ENCODE measurements at places on chromosomes 1 and 21.

- peak; percentile 62 for DNase-seq
Observed at GRCh38 chr1:116076831-116077230, 34.4 kb upstream of the MAB21L3 start.

- DNase-seq, result no peak
Observed at GRCh38 chr1:23537296-23537973, 6.4 kb upstream of the E2F2 start.

DNA sequence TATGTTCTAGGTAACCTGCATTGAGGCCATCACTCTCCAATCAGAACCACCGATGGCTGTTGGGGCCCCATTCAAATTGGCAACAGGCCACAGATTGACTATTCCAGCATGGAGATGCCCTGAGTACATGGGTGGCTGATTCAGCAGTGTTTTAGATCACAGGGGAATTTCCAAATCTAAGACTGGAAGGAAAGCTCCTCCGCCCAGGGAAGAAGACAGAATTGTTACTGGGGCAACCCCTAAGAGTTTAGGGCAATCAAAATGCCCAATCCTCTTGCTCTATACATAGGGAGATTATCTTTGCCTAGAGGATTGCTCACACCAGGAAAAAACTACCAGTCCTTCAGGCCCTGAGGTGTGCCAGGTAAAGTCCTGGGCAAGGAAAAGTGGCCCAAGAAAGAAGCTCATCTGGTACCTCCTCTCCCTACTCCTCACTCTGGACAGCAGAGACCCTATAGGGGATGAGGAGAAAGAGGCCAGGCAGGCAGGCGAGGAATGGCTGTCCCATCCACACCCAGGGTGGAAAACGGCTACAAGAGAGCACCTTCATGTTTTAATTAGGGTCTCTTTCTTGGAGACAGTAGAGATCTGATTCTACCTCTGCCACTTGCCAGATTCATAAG, 5.8 kb downstream of the S100A8 start:
- DNase-seq, result no peak

- no peak for DNase-seq
Observed at GRCh38 chr1:12302798-12303447, 73.1 kb downstream of the VPS13D start.

DNA sequence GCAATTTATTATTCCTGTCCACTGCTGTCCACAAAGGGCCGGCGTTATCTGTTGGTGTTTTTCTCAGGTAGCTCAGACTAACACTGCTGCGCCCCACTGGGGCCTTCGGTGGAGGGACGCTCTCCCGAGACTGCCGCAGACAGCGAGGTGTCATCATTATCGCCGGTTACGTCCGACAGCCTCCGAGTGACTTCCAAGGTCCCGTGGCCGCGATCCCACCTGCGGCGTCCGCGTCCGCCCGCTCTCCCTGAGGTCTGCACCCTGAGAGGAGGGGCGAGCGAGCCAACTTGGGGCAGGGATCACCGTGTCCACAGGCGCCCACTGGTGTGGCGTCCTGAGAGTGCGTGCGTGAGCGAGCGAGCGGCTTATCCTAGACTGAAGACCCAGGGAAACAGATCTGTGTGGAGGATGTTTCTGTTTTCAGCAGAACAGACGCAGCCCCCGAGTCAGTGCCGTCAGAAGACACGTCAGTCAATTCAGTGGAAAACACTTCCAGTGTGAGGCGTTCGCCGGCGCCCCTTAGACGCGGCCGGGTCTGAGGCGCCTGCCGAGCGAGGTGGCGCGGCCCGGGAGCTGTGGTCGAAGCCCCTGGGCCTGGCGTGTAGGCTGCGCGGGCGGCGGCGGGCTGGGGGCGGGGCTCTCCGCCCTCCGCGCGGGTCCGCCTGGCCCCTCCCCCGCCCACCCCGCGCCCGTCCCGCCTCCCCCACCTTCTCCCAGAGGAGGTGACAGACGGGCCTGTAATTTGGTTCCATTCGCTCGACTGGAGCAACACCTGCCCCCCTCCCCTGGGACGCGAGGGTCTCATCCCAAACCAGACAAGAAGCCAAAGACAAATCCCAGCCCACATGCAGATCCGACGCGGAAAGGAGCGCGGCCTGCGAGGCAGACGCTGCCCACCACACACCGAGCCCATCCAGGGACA, 12.6 kb downstream of the NHLH2 start:
- no peak for DNase-seq

- DNase-seq, result no peak
Observed at GRCh38 chr1:184596950-184597645, 157.6 kb downstream of the EDEM3 start.

DNA sequence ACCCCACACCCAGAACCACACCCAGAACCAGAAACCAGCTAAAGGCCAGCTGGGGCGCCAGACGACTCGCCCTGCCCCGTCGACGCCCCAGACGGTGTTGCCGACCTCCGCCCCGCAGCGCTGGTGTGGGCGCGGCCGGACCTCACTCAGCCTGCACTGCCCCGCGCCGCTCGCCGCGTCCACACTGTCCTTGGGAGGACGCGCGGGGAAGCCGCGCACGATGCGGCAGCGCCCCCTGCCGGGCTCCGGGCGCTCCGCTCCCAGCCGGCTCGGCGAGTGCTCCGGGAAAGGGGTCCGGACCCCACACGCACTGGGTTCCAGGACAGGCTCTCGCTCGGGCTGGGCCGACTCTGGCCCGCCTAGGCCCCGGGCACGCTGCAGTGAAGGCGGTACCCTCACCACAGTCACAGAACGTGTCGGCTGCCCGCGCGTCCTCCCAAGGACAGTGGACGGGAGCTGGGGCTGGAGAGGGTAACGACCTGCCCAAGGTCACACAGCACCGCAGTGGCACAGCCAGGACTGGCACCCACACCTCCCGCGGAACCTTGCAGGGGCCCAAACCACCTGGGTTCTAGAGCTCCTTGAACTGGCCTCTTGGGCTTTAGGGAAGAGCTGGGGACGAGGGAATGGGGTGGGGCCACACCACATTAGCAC, 90.2 kb downstream of the DMRTA2 start:
- DNase-seq, result peak; percentile 9

DNA sequence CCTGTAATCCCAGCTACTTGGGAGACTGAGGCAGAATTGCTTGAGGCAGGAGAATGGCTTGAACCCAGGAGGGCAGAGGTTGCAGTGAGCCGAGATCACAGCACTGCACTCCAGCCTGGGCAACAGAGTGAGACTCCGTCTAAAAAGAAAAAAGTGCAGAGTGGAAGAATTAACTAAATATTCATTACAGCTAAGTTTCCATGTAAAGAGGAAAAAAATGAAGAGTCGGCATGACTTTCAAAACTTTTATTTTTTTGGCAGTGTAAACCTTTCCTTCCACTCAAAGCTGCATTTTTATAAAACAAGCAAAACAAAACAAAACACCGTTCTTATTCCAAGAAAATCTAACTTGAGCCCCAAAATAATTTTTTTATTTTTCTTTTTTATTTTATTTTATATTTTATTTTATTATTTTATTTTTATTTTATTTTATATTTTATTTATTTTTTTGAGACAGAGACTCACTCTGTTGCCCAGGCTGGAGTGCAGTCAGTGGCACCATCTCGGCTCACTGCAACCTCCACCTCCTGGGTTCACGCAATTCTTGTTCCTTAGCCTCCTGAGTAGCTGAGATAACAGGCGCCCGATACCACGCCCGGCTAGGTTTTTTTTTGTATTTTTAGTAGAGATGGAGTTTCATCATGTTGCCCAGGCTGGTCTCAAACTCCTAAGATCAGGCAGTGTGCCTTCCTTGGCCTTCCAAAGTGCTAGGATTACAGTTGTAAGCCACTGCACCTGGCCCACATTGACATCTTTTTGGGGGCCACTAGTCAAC, 62.9 kb downstream of the PACC1 start:
- no peak for DNase-seq

DNA sequence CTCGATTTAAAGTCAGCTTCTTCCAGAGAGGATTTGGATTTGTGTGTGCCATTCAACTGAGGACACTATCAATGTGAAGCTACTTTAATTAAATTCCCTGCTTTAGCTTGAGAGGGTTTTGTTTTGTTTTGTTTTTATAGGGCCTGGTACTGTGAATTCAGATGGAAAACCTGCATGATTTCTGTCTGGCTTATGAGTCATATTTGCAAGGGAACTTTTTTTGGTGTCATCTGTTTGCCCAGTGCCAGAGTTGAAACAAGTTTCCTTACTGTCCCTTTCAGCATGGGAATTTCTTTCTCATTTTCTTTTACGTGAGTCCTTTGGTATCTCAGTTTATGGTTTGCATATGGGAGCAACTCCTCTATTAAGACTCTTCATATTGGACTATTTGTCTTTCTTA, 194.6 kb downstream of the GREM2 start:
- DNase-seq, result no peak

DNA sequence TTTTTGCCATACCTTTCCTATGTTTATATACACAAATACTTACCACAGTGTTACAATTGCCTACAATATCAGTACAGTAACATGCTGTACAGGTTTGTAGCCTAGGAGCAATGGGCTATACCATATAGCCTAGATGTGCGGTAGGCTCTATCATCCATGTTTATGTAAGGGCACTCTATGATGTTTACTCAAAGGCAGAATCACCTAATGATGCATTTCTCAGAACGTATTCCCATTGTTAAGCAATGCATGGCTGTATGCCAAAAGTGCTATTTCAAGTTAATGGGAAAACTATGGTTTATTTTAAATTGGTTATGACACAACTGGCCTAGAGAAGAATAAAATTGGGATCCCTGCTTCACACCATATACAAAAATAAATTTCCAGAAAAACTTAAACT, 36.9 kb upstream of the DISP1 start:
- DNase-seq, result no peak

GRCh38 chr1:40130892-40131291, 30.3 kb upstream of the RLF start:
- no peak for DNase-seq

DNA sequence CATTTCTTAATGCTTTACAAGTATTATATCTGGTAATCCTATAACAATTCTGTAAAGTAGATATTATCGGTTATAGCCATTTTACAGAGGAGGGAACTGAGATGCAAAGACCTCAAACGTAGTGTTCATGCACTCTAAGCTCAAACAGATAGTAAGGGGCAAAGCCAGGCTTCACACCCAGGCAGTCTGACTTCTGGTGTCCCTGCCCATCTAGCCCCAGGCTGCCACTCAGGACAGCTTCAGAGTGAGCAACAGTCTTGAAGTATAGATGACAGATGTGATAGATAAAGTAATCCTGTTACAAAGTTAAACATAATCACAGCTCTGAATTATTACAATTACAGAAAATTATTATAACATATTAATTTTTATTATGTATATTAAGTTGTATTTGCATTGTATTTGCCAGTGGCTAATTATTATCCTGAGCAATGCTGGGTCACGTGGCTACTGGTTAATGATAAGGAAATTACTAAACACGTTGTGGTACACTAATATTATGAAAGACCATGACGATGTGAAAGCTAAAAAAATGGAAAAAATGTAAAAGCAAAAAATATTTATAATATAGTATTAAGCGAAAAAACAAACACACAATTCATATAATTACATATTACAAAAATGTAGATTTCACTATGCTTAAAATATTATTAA, 6.1 kb upstream of the TRAF3IP3 start:
- no peak for DNase-seq

GRCh38 chr1:201025571-201026002, 2.1 kb upstream of the KIF21B start:
- peak; percentile 91 for DNase-seq

- no peak for DNase-seq
Observed at GRCh38 chr1:10596780-10597179, 122.0 kb downstream of the PEX14 start.

DNA sequence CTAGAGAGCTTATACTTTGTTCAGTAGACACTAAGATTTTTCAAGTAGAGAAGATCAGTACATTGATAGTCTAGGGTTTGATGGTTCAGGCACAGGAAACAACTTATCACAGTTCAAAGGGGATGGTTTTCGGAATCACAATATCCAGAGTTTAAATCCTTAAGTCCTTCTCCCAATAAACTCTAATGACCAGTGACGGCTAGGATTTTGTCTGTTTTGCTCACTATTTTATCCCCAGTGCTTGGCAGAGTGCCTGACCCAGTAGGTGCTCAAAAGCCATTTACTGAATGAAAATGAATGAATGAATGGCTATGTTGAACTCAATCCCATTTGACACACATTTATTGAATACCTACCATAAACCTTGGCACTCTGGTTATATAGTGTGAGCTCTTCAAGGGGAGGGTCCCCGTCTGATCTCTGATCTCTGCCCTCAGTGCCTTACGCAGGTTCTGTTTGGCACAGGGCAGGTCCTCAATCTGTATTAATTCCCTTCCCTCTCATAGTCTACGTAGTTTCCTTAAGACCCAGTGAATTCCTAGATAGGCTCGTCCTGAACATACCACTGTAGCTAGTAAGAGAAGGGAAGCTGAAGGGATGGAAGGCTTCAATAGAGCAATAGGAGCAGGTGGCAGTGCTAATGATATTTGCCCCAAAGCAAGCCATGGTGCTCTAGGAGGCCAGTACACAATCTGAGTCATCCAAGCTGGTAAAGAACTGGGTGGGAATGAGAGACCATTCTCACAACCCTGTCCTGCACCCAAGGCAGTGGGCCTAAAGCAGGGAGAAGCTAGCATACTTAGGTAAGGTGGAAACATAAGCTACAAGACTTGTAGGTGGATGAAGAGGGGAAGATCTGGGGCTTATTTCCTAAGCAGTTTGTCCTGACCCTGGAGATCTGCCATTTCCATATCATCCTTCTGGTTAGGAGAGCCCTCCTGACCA, 53.4 kb downstream of the DMAP1 start:
- no peak for DNase-seq

DNA sequence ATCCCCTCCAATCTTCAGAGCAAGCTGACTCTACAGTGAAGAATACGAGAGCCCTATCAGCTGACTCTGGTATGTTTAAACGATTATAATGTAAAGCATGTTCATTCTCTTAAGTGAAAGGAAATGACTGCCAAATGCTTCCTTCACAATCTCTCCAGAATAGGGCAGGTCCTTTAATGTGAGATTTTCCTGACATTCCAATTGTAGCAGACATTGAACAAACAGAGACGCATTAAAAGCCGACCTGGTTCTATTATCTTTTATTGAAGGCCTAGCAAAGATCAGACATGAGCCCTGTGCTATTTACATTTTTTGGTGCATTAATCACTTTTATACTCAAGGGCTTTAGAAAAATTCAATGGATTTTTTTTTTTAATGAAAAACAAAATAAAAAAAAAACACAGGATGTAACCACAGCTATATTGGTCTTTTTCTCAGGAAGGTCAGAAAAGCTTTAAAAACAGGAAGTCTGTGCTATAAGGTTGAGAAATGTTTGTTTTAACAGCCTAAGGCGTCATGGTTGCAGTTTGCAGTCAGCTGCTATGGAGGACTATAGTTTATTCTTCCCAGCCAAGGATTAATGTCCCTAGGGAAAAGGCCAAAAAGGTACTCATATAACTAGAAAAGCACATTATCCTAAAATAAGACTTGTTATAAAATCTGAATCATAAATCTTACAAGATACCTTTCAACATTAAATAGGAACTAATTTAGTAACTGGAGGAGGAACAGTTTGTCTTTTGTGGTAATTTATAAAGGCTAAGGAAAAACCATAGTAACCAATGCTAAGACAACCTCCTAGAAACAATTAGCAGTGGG, 104.8 kb downstream of the RERE start:
- DNase-seq, result peak; percentile 53

DNA sequence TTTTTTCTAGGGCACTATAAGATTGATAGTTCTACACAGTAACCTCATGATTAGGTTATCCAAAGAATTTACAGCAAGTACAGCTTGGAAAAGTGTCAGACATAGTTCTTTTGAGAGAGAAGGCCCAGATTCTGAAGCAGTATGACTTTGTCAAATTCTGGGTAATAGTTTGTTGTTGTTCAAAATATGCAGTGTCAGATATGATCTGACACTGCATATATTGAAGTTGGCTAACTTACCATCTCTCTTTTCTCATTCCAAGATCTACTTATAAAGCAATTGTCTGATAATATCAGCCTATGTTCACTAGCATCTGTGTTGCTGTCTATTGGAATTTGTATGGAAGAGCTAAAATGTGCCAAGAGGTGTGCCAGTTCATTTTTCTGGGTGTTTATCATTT, 160.1 kb downstream of the CTH start:
- no peak for DNase-seq
